ENCODE measurements at places on chromosomes 7 and 10.

- no peak for DNase-seq
Measured at GRCh38 chr7:158073845-158074840, 513.5 kb downstream of the PTPRN2 start.

- no peak for DNase-seq
Measured at GRCh38 chr7:28531291-28531690, 119.0 kb downstream of the CREB5 start.

DNA sequence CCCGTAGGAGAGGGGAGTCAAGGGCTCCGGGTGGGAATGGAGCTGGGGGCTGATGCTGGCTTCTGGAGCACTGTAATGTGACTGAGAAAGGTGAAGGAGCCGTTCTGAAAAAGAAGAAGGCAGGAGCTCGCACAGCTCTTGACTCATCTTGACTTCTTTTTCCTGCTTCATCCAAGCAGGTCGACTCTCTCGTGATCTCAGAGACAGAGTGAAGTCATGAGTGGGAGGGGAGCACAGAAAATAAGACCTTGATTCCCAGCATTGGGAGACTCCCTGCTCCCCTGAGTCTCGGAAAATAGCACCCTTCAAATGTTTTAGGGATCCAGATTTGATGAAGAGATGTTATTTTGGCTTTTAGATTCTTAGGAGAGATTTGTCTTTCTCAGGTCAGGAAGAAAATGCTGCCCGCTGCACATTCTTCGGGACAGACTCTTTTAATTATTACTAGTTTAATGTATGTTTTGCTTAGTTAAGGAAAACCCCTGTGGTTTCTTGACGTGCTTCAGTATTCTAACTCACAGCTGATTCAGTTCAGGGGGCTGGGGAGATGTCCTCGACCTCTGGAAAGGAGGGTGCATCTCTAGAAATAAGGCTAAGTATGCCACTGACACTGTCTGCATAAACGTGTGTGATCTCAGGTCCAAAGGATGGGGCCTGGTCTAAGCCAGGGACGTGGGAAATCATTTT lies 34.1 kb downstream of the EGFR start:
- no peak for DNase-seq

- no peak for DNase-seq
Measured at GRCh38 chr7:72275382-72276070, 136.6 kb downstream of the CALN1 start.

GRCh38 chr10:107740962-107741690 lies 576.6 kb upstream of the SORCS1 start:
- no peak for DNase-seq

GRCh38 chr7:4236389-4236788 lies 445.7 kb upstream of the FOXK1 start:
- no peak for DNase-seq

DNA sequence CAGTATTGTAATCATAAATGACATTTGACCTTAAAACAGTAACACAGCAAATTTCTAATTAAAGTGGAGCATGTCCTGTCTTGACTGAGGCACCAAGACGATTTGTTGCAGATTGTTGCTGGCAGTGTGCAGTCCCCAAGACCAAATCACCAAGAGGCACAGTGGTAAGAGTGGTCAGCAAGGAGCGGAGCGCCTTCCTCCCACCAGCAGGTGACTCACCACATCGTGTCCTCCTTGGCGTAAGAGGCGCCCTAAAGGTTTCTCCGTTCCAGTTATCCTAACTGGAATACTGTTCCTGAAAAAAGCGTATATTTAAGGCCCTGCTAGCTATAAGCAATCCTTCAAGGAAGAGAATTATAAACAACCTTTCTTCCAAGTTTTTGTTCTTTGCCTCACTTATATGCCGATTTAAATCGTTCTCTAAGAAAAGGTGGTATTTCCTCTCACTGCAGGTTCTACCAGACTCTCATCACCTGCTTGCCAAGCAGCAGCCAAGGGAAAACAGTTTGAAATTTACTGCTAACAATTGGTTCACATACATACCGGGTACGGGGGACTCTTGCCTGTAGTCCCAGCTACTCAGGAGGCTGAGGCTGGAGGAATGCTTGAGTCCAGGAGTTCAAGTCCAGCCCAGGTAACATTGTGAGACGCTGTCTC lies 10.7 kb upstream of the REPIN1 start:
- DNase-seq = no peak

- DNase-seq = no peak
Measured at GRCh38 chr10:75097666-75098285, 13.7 kb upstream of the SAMD8 start.

GRCh38 chr7:38169847-38170246 lies 8.2 kb upstream of the STARD3NL start:
- no peak for DNase-seq

DNA sequence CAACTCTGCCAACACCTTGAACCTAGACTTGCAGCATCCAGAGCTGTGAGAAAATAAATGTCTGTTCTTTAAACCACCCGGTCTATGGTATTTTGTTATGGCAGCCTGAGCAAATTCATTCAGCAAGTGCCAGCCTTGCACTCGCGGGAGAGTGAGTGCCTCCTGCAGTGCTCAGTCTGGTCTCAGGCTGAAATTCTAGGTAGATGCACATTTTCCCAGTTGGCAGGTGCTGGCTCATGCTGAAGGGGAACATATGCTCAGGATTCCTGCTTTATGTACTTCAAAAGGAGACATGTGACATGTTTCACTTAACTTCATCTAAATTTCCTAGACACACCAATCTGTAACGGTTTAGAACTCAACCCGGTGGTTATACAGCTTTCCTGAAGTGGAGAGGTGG lies 170.8 kb downstream of the MGMT start:
- no peak for DNase-seq

GRCh38 chr10:133396035-133396624 lies 2.2 kb downstream of the MTG1 start:
- DNase-seq = no peak

DNA sequence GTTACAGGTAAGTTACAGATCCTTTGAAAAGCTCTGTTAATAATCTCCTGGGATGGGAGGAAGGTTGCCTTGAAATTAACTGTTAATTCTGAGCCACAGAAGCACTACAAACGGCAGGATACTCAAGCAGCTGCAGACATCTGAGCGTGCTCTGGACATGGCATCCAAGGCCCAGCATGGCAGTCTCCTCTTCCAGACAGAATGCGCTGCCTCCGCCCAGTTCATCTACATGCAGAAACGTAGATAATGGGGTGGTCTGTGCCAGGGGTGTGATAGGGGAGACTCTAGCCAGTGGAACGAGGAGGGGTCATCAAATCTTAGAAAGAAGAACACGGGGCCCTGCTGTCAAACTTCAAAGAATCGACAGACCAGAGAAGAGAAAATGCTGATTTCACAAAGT lies 13.8 kb downstream of the VIPR2 start:
- no peak for DNase-seq

DNA sequence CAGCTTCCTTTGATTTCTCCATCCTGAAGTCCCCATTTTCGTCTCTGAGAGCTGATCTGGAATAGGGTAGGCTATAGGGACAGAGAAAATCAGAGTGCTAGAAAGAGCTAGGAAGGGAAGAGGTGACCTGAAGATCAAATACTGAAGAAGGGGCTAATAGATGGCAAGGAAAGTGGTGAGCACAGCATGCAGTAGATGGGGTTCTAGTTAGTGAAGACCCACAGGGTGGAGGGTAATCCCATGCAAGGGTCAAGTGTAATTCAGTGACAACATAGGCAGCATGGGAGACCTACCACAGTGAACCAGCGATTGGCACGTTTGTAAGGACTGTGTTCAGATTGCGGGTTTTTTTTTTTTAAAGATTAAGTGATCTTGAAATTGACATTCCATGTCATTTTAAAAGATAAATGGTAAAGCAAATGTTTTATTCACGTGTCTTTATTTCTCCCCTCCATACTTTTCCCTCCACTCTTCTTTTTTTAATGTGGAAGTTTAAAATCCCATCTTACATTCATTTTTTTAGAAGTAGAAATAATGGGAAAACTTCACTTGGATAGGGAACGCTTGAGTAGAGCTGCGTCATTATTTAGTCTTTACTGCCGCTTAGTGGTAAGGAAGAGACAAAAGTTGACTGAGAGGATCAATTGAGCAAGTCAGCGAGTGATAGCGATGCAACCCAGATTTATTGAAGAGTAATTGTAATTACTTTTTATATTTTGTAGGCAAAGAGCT lies 21.0 kb upstream of the ABI1 start:
- DNase-seq = peak; percentile 45

- no peak for DNase-seq
Measured at GRCh38 chr10:126917975-126918908, 13.0 kb downstream of the DOCK1 start.

DNA sequence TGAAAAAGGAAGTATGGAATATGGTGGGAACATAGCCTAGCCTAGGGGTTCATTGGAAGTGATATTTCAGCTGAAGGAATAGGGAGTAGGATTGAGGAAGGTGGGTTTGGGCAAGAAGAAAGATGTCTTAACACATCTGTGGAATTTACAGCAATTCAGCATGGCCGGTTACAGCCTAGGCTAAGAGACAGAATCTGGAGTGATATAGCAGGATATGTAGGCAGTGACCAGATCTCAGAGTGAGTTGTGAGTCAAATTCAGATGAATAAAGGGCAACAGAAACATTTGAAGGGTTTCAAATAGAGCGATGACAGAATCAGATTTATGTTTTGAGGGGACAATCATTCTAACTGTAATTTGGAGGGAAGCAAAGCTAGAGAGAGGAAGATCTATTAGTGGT lies 199.0 kb upstream of the PRPS1L1 start:
- DNase-seq = no peak

DNA sequence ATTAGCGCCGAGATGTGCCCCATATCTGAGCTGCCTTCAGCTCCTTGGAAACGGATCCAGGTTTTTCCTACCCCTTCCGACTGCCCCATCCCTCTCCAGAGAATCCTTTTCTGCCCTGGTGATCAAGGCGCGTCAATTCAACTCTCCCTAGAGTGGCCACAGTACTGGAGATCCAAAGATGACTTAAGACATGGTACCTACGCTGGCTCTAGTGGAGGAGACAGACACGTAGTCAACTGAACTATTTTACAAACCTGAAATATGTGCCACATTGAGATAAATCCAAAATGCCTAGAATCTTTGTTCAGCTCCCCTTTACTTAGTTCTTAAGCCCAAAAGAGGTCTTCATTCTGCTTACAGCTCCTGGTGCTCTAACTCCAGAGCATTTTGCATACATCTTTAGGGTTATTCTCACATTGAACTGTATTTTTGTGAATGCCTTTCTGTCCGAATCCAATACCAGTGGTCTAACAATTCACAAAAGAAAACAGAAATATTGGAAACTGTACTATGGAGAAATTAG lies 444 bp upstream of the TNPO3 start:
- no peak for DNase-seq

DNA sequence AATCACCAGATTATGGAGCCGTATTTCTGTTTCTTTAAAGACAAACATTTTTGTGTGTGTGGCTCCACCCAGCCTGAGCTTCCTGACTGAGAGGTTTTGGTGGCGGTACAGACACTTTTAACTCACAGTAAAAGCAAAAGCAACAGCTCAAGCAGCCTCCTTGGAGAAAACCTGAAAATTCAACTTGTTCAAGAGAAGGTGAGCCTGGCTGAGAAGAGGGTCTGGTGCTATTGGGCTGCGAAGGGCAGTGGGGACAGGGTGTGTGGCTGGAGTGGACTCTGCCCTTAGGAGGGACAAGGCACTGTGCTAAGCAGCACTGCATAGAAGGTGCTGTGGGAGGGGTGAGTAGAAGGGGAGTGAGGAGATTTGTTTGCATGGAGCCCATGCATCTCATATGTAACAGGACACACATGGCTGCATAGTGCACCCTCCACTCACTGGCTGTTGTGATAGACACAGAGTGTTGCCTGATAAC lies at the start of gene GIMAP7:
Gene GIMAP7 (plus strand): TSS at position 125 of the 475 bp plus-strand sequence. CDS start 5,103 bp downstream, outside the sequence.
- DNase-seq = no peak

DNA sequence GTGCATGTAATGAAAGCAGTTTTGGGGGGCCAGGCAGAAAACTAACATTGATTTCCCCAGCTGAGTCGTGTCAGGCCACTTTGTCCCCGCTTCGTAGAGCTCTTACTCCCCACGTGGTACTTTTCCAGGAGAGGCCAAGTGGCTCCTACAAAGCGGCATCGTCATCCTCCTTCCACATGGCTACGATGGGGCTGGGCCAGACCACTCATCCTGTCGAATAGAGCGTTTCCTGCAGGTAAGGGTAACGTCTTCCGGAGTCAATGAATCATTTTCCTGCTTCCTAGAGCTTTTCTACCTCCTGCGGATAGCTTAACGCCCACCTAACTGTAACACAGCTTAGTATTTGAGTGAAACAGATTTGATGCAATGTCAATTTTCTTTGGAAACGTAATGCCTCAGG lies 21.7 kb upstream of the SEC61A2 start:
- no peak for DNase-seq

- DNase-seq = no peak
Measured at GRCh38 chr10:63653747-63654146, 132.5 kb downstream of the REEP3 start.

GRCh38 chr10:63161592-63161991 lies 28.5 kb downstream of the NRBF2 start:
- no peak for DNase-seq

- no peak for DNase-seq
Measured at GRCh38 chr7:39674406-39674805, 51.0 kb downstream of the RALA start.

DNA sequence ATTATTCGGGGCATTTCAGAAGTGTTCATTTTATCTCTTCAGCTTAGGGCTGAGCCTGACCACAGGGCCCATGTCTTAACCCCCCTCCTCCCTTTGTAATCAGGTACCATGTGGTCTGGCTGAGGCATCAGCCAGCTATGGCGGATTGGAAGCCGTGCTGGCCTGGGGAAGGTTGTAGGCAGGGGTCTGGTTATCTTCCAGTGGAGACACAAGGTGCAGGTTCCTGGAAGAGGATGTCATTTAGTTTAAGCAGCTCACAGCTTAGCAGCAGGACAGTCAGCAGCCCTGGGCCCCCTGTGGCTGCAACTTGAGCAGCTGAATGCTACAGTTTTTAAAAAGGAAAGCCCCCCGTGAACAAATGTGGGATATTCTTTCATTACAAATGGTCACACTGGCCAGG lies 22.1 kb downstream of the BAG3 start:
- no peak for DNase-seq

- no peak for DNase-seq
Measured at GRCh38 chr7:17030559-17030958, 148.8 kb upstream of the AGR3 start.

DNA sequence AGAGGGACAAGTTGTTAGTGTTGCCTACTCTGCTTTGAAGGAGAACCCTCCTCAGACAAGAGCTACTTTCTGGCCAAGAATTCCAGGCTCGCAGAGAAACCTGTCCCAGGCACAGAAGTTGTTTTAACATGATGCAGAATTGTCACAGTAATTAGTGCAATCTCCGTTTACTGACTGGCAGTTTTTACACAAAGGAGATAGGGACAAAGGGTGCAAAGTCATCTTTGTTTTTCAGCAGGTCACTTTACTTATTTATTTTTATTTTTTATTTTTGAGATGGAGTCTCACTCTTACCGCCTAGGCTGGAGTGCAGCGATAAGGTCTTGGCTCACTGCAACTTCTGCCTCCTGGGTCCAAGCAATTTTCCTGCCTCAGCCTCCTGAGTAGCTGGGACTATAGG lies 12.3 kb downstream of the TCF7L2 start:
- no peak for DNase-seq

DNA sequence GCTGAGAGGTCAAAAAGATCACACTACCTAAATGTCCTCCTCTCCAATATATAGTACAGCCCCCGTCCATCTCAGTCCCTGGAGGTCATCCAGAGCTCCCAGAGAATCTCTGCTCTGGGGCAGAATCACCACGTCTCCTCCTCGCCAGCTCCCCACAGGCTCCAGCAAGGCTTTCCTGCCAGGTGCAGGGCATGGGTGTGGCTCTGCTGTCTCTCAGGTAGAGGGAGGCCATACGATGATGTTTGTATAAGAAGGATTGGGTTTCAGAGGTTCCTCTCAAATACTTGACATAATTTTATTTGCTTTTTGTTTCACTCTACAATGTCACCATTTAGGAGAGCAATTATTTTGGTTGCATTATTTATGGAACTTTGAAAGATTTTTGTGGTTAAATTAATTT lies 98.3 kb upstream of the PRSS58 start:
- DNase-seq = no peak
